Gastroesophageal sphincter (tissue), 4 donors: ENCODE measurements at places on chromosomes 12 and 14. TPM values are rescaled to one million over a fixed set of nuclear protein-coding genes. Genes with fewer than 3 reads are reported as not detected.

Gene PCNX1
- total RNA-seq = 67.5 TPM

Gene NELL2
- not detected for total RNA-seq

Gene STAC3
- 0.32 TPM for total RNA-seq

Gene TSHR
- total RNA-seq = not detected

Gene CCT2
- 103 TPM for total RNA-seq
